Stimulated activated CD8-positive, alpha-beta memory T cell treated with anti-CD3 and anti-CD28 coated beads, Interleukin-2, amount 100 ng/mL, for 48 hours (primary cell): ENCODE measurements at places on chromosomes 6 and 20.

DNA sequence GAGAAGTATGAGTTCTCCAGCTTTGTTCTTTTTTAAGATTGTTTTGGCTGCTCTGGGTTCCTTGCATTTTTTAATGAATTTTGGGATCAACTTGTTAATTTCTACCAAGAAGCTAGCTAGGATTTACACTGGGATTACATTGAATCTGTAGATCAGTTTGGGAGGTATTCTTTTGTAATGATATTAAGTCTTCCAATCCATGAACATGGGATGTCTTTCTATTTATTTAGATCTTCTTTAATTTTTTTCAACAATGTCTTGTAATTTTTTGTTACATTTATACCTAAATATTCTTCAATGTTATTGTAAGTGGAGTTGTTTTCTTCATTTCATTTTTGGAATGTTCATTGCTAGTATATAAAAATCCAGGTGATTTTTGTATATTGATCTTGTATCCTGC is 12.5 kb downstream of the PRIM2 start:
- DNase-seq, result no peak

GRCh38 chr6:107656883-107657282 is 167.0 kb downstream of the SOBP start:
- no peak for DNase-seq

DNA sequence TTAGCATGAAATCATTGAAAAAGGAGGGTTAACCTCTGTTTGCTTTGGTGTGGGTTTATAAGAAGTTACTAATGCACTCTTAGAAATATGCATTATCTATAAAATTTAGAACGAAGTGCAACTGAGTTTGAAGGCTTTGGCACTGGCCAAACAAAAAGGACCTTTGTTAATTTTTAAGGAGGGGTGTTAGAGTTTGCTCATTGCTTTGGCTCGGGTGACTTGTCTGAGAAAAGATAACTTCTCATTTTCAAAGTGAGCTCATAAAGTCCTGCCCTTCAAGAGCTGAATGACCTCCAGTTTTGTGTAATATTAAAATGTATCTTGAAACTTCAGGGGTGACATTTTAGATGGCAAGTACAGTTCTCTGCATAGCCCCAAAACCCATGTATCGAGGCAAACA is 25.9 kb downstream of the NEDD9 start:
- no peak for DNase-seq

DNA sequence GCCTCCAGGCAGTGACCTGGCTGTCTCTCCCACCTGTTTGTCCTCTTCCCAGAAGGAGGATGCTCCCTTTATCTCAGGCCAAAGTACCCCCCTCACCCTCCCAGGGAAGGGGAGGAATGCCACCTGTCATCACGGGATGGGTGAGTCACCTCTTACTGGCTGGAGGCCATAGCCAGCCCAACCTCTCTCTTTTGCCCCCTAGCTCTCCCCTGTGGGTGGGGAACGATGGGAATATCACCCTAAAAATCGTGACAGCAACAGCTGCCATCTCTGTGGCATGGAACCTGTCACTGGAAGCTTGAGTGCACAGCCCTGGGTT is 137.5 kb upstream of the PTPN1 start:
- no peak for DNase-seq

GRCh38 chr6:17096096-17096495 is 5.8 kb upstream of the STMND1 start:
- no peak for DNase-seq

DNA sequence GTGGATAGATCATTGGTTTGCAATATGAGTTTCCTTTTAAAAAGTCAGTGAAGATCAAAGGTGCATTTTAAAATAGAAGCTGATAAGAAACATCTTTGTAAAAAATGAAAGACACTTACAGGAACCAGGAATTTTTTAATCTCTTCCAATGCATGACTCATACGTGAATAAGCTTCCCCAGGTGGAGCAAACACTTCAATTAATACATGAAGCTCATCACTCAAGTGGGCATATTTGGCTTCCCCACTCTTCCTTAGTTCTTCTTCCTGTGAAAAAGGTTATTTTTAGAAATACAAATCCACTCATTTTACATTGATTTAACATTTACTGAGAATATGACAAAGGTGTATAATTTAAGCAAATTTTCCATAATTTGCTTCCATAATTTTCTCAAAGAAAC is 308.1 kb downstream of the KHDRBS2 start:
- no peak for DNase-seq

DNA sequence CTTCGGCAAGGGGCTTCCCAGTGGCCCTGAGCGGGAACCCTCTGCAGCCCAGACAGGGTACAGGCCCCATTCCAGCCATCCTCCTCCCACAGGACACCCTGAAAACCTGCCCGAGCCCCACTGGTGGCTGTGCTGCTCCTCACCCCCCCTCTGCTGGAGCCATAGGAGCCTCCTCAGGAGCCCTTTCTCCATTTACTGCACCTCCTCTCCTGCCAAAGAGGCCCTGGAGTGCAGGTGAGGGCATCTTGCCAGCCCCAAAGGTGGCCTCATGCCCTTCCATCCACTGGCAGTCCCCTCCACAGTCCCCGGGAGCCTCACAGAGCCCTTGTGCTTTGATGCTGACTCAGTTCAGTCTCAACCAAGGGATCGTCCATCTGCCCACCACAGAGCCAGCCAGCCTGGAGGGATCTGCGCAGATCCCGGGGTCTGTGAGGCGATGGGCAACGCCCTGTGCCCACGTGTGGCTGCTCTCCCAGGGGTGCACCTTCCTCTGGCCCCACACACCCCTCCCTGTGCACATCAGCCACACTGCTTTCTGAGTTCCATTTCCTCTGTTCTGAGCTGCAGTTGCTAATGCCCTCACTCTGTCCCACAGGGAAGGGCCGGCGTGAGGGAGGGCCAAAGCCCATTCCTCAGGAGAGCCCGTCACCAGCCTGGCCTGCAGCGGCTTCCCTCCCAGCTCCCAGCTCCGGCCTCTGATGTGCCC is 228.5 kb downstream of the DLL1 start:
- DNase-seq, result no peak

GRCh38 chr20:31664696-31665354 is 27.1 kb downstream of the COX4I2 start:
- DNase-seq, result no peak

DNA sequence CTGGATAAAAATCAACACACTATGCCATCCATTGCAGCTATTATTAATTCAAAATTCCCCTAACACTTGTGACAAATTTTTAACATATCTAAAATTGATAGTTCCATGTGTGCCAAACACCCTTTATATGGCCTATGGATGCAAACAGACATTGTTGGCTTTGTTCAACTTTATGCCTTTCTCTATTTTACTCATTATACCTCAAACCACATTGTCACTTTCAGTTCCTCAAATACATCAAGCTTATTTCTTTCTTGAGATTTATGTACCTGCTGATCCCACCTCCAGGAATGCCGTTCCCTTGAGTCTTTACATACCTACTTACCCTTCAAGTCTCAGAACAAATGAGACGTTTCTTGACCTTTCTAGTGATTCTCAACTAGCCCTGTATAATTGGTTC is 193.5 kb upstream of the PLN start:
- DNase-seq, result no peak

DNA sequence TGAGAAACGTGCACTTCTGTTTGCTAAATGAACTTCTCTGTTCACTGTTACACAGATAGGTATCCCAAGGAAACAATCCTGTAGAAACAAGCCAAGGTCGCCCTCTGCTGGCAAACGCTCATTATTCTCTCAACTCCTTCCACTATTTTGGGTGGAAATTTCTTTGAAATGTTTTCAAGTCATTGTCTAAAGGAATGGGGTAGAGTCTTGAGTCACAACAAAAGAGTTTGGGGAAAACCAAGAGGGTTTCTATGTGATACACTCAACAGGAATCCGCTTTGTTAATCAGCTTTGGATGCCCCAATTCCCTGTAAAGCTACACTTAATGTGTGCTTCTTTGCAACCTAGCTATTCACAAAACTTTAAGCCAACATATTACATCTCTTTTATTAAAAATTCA is 4.6 kb upstream of the RAE1 start:
- peak; percentile 67 for DNase-seq

GRCh38 chr6:28136585-28137504 is 4.8 kb upstream of the ZKSCAN8 start:
- peak; percentile 68 for DNase-seq

- no peak for DNase-seq
These were observed 26.7 kb downstream of the CEBPB start for GRCh38 chr20:50217207-50217949.

DNA sequence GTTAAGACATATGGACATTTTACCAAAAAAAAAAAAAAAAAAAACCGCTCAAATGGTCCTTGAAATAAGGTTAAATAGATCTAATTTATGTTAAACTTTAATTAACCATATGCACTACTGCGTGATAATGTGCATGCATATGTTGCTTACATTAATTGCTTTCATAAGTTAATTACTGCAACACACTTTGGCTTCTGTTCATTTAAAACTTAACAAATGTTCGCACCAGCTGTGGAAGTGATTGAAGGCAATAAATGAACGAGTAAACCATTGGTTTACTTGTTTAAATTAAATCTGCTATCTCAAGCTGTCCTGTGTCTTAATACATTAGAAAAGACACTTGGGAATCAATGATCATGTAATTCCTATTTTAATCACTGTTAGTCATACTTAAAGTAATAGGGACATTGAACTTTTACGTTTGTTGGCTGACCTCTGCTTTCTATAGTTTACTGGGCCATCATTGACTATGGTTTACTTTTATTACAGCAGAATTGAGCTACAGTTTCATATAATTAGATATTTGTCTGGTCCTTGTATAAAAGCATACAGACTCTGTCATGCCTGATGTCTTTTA is 294.7 kb downstream of the KHDC1L start:
- no peak for DNase-seq

DNA sequence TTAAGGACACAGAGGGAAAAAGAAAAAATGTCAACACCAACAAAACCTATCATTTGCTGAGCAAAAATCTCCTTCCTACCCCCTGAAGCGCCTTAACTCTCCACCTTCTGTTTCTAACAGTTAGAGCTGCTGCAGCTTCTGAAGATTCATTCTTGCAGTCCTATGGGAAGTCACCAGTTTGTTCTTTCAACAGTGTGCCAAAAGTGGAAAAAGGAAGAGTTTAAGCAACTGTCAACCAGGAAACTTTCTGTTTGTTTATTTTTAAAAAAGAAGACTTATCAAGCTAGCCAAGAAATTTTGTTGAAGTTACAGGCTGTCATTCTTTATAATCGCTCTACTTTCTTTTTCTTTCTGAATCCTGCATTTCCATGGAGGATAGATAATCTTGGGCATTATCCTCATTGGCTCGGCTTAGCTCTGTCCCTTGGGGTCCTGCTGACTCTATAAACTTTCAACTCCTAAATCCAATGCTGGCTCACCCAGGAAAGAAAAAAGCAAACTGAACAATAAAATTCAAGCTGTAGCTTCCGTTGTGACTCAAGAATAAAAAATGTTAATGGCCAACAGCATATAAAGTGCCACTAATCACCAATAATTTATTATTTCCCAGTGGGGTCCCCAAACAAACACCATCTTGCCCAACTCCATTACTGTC is 172.8 kb upstream of the CITED2 start:
- DNase-seq, result no peak

- no peak for DNase-seq
These were observed 2.1 kb upstream of the RPS12 start for GRCh38 chr6:132812255-132812732.

GRCh38 chr20:51012357-51012756 is 10.6 kb downstream of the KCNG1 start:
- no peak for DNase-seq

DNA sequence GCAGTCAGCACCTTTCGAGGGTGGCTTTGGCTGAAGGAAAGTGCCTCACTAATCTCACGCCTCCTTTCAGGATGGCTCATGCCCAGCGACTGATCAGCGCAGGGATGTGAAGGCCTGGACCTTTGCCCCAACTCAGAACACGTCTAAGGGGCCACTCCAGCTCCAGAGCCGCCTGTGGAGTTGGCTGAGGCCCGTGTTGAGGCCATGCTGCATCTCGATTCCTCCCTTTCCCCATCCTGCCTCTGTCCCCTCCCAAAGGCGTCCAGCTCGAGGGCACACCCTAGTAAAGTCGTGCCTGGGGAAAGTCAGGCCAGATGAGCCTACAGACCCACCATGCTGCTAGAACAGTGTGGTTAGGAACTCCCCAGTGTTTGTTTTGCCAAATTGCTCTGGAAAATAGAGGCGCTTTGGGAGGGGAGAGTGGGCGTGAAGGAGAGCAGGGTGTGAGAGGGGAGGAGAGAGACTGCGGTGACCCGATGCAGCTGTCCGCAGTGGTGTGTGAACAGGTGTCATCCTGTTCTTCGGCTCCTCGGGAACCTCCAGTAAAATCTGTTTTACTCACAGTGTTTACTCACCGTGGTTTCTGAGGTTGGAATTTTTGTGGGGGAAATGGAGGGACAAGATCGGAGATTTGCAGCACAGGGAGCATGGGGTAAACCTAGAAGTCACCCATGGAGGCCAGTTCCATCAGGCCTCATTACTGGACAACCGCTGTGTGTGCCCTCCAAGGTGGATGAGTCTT is 85.0 kb upstream of the PMEPA1 start:
- no peak for DNase-seq

DNA sequence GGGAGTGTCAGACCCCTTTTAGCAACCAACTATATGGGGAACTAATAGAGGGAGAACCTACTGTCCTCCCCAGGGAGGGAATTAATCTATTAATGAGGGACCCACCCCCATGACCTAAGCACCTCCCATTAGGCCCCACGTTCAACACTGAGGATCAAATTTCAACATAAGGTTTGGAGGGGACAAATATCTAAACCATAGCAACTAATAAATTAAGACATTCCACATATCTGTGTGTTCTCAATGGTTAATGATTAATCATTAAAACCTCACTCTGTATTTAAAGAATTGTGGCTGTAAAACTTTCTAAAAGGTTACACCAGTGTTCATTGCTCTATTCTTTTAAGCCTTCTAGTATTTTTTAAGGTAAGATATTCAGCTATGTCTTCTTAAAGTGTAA is 500.4 kb upstream of the SULF2 start:
- no peak for DNase-seq

- DNase-seq, result no peak
These were observed 18.1 kb upstream of the PXDC1 start for GRCh38 chr6:3769610-3770009.

DNA sequence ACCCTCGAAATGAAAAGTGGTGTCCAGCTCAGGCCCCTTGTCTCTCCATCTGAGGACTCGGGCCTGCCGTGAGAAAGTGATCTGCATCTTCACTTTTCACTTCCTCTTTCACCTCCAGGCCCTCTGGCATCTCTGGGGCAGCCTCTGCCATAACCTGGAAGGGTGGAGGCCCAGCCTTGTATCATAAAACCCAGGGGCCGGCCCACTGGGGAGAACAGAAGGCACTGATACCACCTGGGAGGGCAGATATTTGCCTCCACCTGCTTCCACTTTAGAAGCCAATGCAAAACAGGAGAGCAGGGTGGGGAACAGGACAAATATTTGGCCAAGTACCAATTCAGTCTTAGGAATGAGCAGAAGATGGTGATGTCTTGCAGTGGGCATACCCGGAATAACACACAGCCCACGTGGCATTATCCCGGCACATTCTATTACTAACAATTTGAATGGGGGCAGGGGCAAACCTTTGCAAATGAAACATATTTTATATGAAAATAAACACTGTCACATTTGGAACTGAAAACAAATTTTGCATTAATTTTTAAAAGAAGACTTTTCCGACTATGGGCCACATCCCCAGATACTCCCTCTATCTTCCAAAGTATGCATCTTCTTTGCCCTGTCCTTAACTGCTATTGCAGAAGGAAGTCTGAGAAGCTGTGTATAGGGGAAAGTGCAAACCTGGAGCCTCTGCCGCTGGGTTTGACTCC is 69.2 kb upstream of the TBC1D7 start:
- DNase-seq, result no peak

- DNase-seq, result no peak
These were observed at the start of gene KCNK17 for GRCh38 chr6:39314273-39314795. Gene KCNK17 (minus strand): TSS chr6:39314419. CDS start chr6:39314320, 99 bp downstream.
